ENCODE measurements at places on chromosomes 7 and 10.

GRCh38 chr10:44193567-44194220 lies 191.2 kb downstream of the CXCL12 start:
- no peak for DNase-seq

- no peak for DNase-seq
Observed at GRCh38 chr7:11343136-11343535, 369.5 kb downstream of the PHF14 start.

- DNase-seq = no peak
Observed at GRCh38 chr7:141688043-141688442, 13.9 kb downstream of the DENND11 start.

DNA sequence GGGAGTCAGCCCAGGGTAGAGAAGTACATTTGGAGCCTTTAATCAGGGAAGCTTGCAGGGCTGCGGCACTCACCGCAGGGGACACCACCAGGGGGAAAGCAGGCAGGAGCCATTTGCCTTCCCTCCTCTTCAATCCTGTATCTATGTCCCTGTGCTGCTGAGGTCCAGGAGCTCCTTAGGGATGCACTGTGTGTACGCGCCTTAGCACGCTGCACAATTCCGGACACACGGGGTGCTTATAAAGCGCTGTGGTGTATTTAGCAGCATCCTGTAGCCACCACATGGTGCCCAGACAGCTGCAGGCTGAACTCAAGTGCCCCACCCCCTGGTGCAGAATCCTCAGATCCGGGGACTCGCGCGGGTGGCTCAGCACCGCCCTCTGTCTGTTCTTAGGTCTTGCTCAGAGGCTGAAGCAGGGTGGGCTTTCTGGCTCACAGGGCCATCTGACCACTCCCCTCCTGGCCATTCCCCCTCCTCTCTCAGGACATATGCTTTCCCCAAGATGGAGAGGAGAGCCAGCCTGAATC lies 421.4 kb downstream of the SDK1 start:
- no peak for DNase-seq

DNA sequence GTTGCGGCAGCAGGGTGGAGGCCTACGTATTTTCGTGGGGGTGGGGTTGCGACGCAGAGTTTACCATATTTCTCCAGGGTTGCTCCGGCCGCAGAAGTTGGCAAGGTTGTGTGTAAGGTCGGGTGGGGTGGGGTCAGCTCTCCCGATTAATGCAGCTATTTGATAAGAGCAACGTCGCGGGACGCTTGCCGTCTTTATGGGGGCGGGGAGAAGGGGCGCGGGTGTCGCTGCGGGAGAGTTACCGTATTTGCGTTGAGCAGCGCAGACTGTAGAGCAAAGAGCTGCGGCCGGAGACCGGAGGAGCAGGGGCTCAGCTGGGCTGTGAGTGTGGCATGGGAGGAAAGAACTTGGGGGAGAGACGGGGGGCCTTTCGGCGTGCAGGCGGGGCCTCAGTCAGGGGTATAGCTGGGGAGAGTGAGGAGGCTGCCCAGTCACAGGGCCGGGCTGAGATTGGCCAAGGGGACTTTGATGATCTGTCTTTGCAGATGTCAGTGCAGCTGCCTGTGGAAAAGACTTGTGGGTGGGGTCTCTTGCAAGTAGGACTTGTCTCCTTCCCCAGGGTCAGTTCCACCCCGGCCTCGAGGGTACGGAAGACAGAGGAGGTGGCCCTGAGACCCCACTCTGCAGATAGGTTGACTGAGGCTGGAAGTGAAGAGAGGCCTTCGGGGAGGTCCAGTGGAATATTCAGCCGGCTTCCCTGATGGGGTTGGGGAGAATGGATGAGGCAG lies 26.6 kb downstream of the ZNF775 start:
- peak; percentile 41 for DNase-seq

DNA sequence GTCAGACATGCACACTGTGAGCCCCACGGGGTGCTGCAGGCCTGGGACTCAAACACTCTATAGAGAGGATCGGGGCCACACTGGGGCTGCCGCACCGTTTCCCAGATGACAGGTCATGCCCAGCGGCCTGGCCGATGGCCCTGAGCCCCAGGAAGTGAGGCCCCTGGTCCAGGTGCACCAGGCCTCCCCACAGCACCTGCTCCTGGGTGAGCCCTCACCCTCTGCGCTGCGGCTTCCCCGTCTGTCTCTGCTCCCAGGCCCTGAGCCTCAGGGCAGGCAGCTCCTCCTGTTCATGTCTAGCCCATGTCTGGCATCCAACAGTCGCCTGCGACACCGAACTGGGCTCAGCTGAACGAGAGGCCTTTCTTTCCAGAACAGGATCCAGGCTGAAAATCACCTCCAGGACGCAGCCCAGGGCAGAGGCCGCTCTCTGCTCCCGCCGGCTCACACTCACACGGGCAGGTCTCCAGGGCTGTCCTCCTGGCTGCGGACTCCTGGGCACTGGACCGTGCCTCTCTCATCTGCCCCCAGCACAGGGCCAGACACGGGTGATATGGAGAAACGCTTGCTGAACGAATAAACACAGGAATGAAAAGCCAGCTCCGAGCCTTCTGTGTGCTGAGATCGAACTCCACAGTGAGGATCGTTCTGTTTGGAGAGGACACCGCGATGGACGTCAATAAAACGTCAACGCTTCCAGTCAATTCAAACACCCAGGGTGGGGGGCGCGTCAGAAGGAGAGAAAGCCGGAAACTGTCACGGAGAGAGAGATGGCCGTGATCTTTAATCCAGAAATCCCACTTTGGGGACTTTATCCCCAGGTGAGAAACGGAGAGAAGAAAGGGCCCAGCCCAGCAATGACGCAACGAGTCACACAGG lies 202.4 kb downstream of the ELFN1 start:
- DNase-seq = no peak

DNA sequence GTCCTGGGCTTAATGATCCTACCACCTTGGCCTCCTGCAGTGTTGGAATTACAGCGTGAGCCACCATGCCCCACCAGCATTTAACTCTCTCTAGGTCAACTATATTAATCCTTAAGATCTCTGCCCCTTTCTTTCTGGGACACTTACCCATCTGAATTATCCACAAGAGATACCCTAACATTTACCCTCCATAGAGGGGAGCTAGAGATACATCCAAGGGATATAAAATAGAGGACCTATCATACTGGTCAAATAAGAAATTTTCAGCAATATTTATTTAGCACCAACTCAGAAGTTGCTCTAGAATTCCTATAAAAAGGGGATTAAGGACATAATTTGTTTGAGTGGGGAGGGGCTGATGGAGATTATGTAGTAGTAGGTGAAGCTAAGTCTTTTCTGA lies 96.5 kb downstream of the OTUD1 start:
- DNase-seq = no peak

DNA sequence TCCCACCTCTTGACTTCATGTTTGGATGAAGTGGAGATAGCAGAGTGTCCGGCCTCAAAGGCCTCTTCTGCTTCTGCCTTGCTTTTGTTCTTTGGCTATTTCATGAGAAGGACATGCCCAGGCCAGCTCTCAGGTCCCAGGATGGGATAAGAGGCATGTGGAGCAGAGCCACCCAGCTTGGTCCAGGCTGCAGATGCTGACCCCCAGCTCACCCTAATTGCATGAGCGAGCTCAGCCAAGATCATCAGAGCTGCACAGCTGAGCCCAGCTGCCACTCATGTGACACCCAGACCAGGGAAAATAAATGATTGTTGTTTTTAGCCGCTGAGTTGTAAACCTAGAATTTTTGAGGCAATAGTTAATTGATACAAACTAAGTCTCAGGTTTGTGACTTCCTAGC lies 230.0 kb downstream of the PHF14 start:
- DNase-seq = no peak

GRCh38 chr7:135102372-135102771 lies 45.5 kb upstream of the TMEM140 start:
- DNase-seq = no peak

- peak; percentile 62 for DNase-seq
Observed at GRCh38 chr10:119375574-119376272, 166.8 kb downstream of the RGS10 start.

DNA sequence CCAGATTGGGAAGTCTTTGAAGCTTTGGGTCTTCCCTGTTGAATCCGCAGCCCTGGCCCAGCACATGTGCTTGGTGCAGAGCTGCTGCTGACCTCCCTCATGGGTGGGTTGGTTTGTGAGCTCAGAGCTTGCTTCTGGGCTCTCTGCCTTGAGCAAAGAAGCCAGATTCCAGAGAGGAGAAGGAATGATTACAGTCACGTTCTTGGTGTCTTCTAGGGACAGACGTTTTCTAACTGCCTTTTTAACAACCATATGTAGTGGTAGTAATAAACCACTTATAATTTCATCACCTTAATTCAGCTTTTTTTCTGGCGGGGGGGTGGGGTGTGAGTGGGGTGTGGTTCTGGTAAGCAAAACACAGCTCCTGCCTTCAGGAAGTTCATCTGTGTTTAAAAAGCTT lies 39.5 kb downstream of the LRMDA start:
- peak; percentile 55 for DNase-seq

GRCh38 chr7:127650847-127651555 lies 993 bp upstream of the SND1 start:
- no peak for DNase-seq

GRCh38 chr7:79876848-79877252 lies 257.8 kb upstream of the GNAI1 start:
- peak; percentile 2 for DNase-seq

- peak; percentile 28 for DNase-seq
Observed at GRCh38 chr10:75403144-75403938, 1.8 kb upstream of the ZNF503 start.

DNA sequence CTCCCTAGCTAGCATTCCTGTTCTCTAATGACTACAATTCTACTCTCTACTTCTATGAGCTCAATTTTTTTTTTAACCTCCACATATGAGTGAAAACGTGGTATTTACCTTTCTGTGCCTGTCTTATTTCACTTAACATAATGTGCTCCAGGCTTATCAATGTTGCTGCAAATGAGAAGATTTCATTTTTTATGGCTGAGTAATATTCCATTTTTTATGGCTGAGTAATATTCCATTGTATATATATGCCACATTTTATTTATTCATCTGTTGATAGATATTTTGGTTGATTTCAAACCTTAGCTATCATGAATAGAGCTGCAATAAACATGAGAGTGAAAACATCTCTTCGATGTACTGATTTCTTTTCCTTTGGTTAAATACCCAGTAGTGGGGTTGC lies 159.6 kb upstream of the TPK1 start:
- DNase-seq = no peak

DNA sequence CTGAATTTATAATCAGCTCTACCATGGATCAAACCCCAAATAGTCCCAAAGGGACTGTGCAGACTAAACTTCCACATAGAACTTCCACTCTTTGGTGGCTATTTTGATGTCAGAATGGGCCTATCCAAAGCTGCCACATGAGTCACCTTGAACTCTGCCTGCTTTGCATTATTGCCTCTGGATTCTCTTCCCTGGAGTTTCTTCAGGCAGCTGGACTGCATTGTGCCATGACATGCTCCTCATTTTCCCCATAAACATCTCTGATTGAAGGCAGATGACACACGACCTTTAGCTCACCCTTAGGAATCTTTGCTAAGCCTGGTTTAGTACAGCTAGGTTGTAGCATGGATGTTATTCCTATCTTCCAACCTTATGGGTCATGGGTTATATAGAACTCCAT lies 251.7 kb downstream of the FZD1 start:
- DNase-seq = no peak

DNA sequence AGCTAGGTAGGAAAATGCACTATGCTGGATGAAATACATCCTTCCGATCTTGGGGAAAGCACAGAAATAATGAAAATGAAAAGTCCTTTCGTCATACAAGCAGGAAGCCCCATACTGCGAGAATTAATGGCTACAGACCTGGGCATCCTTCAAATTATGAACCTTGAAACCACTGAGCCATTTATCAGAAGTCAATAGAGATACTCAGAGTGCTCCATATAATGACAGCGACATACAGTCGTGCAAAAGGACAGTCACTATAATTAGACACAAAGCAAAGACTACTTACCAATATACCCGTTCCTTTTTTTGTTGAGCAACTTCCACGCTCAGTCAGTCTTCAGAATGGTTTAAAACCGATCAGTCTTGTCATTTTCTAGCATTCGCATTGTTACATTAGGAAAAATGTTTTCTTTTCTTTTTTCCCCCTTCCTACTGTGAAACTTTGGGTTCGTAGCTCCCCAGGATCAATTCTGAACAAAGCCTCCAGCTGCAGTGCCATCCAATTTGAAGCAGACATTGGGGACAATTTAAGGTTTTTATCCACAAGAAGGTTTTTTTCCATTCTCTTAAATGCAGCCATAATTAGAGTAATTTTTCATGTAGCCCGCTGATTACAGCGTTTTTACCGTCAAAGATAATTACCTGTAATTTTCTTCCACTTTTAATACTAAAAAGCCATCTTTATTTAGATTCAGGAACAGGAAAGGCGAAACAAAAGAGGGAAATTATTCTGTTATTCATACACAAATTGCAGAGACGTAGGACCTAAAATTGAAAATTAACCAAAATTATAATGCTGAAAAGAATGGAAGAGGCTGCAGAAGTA lies 6.4 kb downstream of the DLX6 start:
- no peak for DNase-seq

DNA sequence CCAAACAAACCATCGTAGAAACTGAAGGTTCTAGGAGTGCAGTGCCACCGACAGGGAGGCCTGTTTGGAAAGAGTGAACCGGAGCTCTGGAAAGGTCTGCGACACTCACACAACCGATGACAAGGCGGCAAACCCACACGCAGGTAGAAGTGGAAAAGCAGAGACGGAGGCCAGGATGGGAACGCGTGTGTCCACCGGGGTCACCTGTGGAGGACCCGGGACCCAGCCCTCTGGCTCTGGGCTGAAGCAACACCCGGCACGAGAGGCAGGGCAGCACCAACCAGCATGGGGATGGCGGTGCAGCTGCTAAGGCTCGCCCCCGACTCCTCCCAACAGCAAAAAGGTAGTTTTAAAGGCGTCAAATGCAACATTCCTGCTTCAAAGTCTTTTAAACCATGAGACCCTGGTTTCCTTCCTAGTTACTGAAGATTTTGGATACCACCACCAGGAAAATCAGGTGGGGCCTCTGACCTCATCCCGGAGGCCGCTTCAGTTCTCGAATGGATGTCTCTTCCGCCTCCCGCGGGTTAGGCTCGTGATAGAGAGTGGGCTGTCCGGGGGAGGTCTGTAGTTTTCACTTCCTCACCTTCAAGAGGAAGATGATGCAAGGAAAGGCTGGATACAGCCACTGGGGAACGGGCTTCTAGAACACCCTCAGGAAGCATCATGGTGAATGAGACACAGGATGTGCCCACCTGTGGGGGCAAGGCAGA lies 115.5 kb downstream of the SMURF1 start:
- no peak for DNase-seq

DNA sequence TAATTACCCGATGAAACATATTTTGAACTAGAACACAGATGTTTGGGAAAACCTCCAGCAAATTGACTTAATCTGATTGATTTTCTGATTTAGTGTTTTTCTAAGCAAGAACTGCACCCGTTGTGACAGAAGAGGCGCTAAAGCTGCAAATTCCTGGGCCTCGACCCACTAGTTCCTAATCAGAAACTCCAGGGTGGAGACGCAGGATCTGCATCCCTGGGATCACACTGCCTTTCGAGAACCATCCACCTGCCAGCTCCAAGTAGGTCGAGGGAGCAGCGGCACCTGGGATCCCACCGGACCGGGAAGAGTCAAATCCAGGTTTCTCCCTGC lies 136.8 kb upstream of the CDCA7L start:
- no peak for DNase-seq

Data from AG08395 (cell line).